Cortex of kidney (tissue), 1 donor: ENCODE measurements at places on chromosomes 12 and 14.

DNA sequence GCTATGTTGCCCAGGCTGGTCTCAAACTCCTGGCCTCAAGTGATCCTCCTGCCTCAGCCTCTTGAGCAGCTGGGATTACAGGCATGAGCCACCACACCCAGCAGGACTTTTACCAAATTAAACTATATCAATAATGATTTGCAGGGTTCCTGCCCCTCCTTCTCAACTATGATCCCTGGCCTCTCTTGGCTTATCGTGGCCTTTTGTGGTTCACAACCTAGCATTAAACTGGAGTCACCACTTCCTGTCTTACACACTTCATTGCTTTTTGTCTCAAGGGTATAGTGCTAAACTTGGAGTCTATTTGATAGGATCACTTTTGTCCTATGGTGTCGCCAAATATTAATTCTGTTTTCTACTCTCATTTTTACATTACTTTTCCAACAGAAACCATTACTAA lies 64.5 kb downstream of the SEC23A start:
- no peak for DNase-seq

GRCh38 chr14:23354990-23355389 lies 2.3 kb upstream of the SLC22A17 start:
- DNase-seq, result no peak

DNA sequence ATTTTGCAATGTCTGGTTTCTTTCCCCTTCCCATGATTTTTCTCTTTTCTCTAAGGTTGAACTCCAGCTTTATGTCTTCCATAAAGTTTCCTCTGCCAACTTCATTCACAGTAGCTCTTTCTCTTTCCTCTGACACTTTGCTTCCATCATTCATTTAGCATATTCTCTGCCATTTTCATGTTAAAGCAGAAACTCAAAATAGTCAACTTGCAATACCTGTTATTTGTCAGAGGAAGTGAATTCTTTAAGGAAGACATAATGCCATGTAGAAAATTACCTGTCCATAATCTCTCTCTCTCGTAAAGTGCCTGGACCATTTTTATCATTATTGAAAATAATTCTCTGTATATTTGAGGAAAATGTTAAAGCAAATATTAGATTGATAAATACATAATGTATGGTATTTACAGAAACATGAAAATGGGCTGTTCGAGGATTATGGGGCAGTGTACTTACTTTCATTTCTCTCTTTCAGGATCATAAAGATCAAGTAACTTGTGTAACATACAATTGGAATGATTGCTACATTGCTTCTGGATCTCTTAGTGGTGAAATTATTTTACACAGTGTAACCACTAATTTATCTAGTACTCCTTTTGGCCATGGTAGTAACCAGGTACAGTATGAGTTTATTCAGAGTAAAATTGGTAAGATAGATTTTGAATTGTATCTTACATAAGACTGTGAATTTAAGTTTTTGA lies 12.6 kb downstream of the NEDD1 start:
- no peak for DNase-seq

- DNase-seq, result no peak
These were observed 2.1 kb upstream of the USP44 start for GRCh38 chr12:95553197-95553943.

GRCh38 chr14:91187271-91187670 lies 57.2 kb downstream of the GPR68 start:
- DNase-seq, result no peak

DNA sequence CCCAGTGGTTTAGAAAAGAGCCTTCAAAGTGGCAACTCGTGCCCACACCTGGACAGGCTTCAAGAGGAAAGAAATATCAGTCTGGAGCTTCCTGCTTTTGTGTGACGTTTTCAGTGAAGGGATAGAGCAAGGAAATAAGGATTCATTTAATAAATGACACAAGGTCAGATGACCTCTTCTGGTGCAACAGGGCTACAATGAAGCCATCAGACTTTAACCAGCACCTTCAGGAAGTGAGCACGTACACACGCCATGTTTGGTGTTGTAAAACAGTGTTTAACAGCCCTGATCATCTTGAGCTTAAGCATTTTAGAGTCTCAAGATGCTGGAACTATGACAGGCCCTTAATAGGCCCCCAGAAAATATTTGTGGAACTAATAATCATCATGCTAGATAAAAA lies 59.1 kb downstream of the CCDC60 start:
- DNase-seq, result no peak

GRCh38 chr12:13474381-13474780 lies 277.9 kb downstream of the EMP1 start:
- DNase-seq, result no peak

DNA sequence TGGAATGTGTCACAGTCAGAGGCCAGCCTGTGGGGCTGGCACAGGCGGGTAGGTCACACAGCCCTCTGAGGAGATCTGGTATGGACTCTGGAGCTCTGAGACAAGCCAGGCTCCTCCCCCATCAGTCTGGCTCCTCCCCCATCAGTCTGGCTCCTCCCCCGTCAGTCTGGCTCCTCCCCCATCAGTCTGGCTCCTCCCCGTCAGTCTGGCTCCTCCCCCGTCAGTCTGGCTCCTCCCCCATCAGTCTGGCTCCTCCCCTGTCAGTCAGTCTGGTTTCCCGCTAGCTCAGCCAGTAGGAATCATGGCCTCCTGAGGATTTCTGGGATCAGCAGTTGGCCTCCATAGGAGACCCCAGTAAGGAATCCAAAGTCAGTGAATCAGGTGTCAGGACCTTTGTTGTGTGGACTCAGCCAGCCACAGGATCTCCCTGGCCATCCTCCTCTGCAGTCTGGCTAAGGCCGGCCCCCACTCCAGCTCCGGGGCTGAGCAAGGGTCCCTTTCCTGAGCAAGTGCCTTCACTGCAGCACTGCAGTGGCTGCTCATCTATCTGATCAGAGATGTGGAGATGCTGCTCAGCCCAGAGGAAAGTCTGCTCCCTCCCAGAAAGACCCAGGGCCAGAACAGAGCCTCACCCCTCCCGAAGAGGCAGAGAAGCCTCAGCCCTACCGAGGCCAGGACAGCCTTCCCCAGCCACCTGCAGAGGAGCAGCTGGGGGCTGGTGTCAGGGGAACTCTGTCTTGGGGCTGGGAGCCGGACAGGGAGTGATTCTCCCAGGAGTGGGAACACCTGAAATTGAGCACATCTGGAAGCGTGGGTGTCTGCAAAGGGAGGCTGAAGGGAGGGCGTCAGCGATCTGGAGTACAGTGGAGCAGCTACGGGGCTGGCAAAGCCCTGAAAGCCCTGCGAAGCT lies 35.7 kb downstream of the IQSEC3 start:
- no peak for DNase-seq

DNA sequence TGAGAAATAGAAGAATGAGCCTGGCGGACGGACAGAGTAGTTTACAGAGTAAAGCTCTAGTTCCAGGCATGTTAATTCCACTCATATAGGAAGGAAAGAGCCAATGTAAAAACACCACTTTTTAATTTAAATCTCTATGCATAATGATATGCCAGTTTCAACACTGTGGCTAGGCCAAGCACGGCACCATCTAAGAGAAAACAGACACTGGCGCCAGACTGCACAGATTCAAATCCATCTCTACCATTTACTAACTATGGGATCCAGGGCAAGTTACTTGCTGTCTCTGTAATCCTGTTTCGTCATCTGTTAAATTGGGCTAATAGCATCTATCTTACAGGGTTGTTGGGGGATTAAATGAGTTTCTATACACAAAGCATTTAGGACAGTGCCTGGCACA lies 27.5 kb downstream of the RMST start:
- DNase-seq, result no peak

- DNase-seq, result no peak
These were observed 2.2 kb downstream of the IRF2BPL start for GRCh38 chr14:77026166-77026929.

- DNase-seq, result no peak
These were observed 246.9 kb downstream of the DPF3 start for GRCh38 chr14:72646861-72647528.

DNA sequence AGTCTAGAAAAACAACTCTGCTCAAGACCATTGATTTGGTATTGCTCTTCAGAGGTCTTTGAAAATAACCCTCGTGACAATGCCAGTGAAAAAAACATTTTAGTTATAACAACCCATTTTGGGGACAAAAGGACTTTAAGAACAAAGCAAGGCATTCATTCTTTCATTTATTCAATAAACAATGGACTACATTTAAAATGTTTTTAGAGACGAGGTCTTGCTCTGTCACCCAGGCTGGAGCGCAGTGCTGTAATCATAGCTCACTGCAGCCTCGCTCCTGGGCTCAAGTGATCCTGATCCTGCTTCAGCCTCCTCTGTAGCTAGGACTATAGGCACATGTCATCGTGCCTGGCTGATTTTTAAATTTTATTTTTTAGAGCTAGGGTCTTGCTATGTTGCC lies 7.7 kb upstream of the KICS2 start:
- DNase-seq, result no peak

DNA sequence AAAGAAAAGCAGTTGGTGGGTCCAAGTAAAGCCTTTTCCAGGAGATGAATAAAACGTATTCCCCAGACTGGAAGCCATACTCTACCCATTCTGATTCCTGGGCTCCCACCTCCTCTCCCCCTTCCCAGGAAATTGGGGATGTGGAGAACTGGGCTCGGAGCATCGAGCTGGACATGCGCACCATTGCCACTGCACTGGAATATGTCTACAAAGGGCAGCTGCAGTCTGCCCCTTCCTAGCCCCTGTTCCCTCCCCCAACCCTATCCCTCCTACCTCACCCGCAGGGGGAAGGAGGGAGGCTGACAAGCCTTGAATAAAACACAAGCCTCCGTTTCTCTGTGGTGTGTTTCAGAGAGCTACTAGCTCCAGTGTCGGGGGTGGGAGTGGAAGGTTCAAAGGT lies 822 bp upstream of the RDH5 start:
- DNase-seq, result no peak

- DNase-seq, result no peak
These were observed 709.4 kb upstream of the MDGA2 start for GRCh38 chr14:48384821-48385220.

DNA sequence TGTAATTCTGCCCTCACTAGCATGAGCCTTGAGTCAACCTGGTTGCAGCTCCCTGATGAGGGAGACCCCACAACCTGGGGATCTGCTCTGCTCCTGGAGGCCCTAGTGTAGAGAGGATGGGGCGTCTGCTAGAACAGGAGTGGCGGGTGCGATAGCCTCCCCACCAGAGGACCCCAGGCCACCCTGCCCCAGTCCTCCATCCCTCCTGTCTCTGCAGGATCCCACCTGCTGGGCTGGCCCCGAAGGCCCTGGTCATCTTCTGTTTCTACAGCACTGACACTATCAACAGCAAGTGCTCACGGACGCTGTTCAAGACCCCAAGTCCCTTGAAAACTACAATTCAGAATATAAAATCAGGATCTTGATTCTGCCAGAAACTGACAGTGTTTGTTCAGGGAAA lies 15.2 kb downstream of the ANHX start:
- DNase-seq, result no peak

DNA sequence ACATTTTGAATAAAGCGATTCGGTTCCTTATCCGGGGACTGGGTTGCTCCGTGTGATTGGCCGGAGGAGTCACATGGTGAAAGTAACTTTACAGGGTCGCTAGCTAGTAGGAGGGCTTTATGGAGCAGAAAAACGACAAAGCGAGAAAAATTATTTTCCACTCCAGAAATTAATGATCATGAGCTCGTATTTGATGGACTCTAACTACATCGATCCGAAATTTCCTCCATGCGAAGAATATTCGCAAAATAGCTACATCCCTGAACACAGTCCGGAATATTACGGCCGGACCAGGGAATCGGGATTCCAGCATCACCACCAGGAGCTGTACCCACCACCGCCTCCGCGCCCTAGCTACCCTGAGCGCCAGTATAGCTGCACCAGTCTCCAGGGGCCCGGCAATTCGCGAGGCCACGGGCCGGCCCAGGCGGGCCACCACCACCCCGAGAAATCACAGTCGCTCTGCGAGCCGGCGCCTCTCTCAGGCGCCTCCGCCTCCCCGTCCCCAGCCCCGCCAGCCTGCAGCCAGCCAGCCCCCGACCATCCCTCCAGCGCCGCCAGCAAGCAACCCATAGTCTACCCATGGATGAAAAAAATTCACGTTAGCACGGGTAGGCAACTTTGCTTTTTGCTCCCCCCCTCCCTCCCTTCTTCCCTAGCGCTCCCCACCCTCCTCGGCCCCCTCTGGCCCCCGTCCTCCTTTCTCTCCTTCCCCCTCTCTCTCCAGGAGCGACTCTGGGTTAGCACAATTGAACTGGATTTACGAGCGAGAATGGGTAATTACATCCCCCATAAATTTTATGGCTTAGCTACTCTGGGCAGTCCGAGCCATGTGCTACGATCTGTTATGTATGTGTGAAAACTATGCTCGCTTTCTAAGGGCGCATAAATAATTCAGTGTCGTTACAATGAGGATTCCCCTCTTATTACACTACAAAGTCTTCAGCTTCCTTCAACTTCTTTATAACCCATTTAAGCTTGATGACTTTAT lies at the start of gene HOXC4:
Gene HOXC4 (plus strand): TSS at position 85 of the 991 bp plus-strand sequence. CDS start 88 bp downstream, at position 173.
- DNase-seq, result no peak

DNA sequence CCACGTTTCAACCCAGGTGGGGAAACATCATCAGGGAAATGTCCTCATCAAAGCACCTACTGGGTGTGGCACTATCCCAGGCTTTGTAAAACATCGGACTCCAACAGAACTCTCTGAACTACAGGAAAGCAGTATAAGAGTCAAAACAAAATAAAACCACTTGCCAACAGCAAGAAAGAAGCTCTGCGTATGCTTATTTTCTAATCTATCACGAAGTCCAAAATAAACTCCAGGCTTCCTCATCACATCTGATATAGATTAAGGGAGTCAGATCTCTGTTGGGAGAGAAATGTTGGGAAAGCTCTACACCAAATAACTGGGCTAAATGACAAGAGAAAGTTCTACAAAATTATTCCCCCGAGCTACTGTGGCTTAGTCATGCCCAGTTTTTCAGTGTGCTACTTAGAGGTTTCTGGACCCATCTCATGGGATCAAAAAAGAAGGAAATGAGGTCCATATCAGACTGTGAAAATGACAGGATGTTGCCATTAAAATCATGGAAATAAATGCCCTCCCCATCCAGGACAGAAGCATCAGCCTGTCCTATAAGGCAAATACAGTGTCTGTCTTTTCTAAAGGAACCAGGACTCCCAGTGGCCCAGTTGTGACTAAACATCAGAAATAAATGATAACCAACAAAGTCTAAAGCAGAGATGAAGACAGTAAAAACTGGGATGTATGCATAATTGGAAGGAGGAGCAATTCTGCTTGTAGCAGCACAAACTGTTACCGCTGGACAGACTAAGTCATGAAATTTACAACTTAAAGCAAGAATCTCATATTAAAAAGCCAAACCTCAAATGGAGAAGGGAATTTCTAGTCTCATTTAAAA lies 149.5 kb downstream of the STXBP6 start:
- no peak for DNase-seq

GRCh38 chr12:41621291-41621690 lies 433.2 kb downstream of the PDZRN4 start:
- no peak for DNase-seq

GRCh38 chr14:70086685-70087379 lies 101.9 kb downstream of the SLC8A3 start:
- DNase-seq, result no peak

- no peak for DNase-seq
These were observed 259.2 kb downstream of the MED13L start for GRCh38 chr12:116018282-116018681.
